Aortic smooth muscle cell (primary cell): ENCODE measurements at places on chromosomes 4 and X. TPM values are rescaled to one million over a fixed set of nuclear protein-coding genes. Genes with fewer than 3 reads are reported as not detected.

Gene FDCSP
- not detected in 2 replicates for total RNA-seq

Gene DOK7
- 0.13 and 0.19 TPM in 2 replicates for total RNA-seq

Gene KLF8
- 1.8 and 3.2 TPM in 2 replicates for total RNA-seq

Gene CT55
- total RNA-seq: not detected in 2 replicates

Gene UCHL1
- total RNA-seq: 193 and 197 TPM in 2 replicates

Gene SLC30A9
- total RNA-seq: 65.5 and 73.8 TPM in 2 replicates

Gene GAGE2A
- not detected in 2 replicates for total RNA-seq

Gene BTK
- not detected in 2 replicates for total RNA-seq

Gene ANOS1
- 16.5 and 19.2 TPM in 2 replicates for total RNA-seq

Gene SFRP2
- not detected in 2 replicates for total RNA-seq

Gene KIAA1210
- not detected in 2 replicates for total RNA-seq

Gene POLR2B
- total RNA-seq: 106 and 116 TPM in 2 replicates

Gene LAMTOR3
- 21.1 and 31.0 TPM in 2 replicates for total RNA-seq

Gene MAGEE2
- total RNA-seq: under 0.01 TPM in 1 of 2 replicates, not detected in the other

Gene UGT8
- total RNA-seq: 0.06 TPM in 1 of 2 replicates, not detected in the other
